ENCODE measurements at places on chromosomes 6 and 20.

DNA sequence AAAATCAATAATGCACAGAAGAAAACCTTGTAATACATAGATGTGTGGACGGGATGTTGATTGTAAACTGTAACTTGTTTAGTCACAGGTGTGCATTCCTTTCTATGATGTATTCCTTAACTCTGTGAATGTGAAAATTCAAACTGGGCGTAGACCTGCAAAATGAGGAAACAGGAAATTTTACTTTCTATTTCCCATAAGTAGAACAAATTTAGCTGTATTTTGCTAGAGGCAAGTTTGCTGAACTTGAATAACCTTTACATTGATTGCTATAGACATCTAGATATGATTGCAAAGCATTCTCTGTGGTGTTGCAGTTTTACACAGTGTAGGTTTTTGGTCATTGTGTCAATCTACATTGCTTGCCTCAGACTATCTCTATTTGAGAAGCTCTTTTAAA lies 368.4 kb upstream of the MAN1A1 start:
- DNase-seq: no peak

DNA sequence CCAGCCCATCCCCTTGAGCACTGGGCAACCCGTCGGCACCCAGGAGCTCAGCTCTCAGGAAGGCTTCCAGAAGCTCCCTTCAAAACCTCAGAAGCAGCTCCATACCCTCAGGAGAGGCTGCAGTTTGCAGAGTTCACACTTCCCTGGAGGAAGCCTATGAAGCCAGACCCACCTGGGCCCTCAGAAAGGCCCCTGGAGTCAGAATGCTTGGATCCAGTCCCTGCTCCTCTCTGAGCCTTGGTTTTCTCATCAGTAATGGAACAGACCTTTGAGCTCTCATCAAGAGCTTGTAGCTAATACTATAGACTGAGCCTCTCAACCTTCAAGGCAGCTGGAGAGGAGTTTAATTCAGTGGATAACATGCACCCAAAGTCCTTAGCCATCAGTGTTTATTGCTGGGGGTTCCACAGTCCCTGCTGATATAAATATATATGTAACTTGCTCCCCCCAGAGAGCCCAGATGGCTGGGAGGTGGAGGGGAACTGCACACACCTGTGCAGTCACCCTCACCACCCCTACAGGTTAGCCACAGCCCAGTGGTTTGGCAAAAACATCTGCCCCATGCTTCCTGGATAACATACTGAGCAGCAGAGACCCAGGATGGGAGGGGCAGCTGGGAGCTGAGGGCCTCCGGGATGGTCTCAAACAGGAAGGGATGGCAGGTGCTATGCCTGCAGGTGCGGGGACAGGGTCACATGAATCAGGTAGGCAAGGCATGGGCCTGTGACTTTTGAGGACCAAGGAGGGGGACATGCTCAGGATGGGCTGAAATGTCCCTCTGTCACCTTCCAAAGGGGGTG lies 120.1 kb downstream of the SNX5 start:
- DNase-seq: no peak

- DNase-seq: no peak
These were observed 106.0 kb upstream of the NFATC2 start for GRCh38 chr20:51648571-51648947.

DNA sequence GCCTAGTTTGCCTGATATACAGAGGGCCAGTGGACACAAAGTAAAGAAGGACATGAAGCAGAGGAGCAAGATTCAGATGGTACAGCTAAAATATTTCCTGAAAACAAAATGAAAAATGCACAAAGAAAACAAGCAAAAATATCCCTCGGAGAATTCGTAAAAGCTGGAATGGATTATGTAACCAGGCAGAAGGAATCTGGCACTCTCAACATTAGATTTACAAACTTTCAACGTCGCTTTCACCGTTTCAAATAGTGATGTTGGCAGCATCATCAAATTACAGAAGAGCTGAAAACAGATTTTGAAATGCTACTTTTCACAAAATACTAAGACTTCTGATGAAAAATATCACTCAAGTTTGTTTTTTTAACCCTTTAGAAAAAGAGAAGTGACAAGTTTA lies 11.7 kb downstream of the SMLR1 start:
- DNase-seq: no peak

DNA sequence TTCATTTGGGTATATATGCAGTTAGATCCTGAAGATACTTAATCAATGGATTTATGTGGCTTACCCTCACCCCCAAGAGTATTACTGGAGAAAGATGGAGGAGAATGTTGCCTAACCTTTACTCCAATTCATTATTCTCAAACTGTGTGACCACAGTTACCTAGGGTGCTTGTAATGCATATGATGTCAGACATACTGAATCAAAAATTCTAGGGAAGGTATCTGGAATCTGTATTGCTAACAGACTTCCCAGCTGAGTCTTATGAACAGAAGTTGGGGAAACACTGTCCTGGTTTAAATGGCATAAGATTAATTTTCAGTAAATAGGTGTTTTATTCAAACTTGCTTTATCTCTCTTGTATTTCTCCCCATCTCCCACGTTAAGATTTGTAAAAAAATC lies 83.9 kb downstream of the PKIB start:
- no peak for DNase-seq

GRCh38 chr6:62980093-62980492 lies 231.2 kb upstream of the FKBP1C start:
- no peak for DNase-seq

DNA sequence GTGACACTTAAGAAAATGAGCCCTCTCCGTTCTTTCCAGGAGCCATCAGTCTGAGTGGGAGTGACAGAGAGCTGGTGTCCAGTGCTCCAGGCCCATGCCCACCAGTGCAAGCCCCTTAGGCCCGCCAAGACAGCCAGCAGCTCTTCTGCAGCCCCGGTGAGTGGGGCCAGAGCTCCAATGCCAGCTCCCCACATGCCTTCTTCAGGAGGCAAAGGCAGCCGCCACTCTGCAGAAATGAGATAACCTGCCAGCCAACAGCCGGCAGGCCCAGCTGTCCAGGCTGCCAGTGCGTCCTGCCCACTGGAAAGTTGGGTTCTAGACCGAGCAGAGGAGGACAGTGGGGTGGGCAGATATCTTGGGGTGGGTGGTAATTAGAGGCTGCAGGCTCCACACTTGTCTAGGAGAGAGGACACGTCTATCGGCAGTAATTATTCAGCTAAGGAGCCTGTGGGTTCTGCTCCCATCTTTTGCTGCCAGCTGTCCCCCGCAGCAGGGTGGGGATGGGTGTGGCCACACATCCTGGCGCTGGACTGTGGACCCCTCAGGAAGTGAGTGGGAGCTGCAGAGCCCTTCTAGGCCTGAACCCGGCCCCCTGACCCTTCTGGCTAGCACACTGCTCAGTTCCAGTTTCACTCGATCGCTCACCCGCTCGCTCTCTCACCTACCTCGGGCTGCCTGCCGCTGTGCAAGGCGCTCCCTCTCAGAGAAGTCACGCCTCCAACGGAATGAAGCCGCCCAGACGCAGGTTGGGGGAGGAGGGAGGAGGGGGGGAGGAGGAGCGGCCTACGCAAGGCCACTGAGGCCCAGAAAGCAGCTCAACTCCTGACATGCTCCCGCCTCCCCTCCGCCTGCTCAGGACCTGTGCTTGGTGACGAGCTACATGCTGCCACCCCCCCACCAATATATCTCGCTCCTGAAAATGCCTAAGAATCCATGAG lies 3.6 kb downstream of the GRM4 start:
- DNase-seq: no peak

DNA sequence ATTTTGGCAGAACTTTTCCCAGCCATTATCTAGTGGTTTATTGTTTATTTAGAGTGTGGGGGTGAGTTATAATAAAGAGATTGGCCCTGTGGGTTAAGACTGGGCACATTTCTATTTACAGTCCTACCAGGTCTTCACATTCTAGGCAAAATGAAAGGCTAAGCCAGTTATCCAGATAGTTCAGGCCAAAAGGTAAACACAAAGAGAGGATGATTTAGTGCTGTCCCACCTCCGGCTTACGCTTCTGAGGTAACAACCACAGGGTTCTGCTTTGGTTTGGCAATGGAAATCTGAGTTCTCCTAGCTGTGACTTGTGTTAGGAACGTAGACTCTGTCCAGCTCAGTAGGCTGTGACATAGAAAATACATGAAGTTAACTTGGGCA lies 50.3 kb upstream of the PTPRK start:
- DNase-seq: no peak

GRCh38 chr6:111989743-111990142 lies 64.2 kb upstream of the CCN6 start:
- no peak for DNase-seq

GRCh38 chr6:300494-301198 lies 8.4 kb downstream of the DUSP22 start:
- DNase-seq: no peak
